HL-60 (cell line): ENCODE measurements at places on chromosomes 7 and 10.

DNA sequence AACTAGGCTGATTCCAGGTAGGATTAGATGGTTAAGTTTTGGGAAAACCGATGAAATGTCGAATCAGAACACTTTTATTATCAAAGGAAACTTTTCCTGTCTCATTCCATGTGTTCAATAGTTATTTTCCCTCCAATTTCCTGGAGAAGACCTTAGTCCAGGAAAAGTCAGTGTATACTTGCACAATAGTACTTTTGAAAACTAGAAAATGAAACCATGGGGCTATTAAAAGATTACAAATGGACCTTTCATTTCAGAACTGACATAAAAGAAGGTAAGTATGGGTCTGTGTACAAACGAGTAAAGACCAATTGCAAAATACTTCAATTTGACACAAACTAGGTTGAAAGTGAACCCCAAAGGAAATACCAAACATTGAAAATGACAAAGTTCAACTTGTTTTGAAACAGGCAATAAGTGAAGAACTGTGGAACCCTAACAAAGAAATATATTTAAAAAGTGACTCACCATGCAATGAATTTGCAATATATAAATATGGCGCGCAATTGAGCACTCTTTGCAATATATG lies 2.1 kb downstream of the AVPI1 start:
- no peak for DNase-seq

DNA sequence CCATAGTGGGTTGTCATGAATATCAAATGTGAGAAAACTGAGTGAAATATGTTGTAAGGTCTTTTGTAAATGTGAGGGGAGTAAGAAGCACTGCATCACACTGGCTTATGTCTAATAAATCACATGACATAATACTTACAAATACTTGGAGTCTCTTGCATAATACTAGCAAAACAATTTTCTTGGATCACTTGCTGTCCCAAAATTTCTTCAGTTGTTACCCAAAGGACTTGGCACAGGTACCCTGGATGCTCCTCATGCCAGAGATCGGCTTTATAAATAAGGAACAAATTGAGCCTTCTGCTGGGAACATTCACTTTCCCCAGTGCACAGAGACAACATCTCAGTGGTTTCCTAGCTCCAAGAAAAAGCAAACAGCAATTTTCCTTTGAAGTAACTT lies 5.0 kb upstream of the LRIT2 start:
- no peak for DNase-seq

- DNase-seq, result no peak
Observed at GRCh38 chr7:49630513-49630912, 142.9 kb upstream of the VWC2 start.

DNA sequence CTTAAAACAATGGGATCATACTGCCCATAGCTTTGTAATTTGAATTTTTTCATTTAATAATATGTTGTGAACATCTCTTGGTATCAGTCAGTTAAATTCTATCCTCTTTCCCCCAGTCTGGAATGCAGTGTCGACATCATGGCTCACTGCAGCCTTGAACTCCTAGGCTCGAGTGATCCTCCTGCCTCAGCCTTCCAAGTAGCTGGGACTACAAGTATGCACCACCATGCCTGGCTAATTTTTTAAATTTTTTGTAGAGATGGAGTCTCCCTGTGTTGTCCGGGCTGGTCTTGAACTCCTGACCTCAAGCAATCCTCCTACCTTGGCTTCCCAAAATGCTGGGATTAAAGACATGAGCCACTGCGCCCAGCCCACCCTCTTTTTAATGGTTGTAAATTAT lies 34.6 kb downstream of the MPLKIP start:
- DNase-seq, result no peak

- peak; percentile 10 for DNase-seq
Observed at GRCh38 chr7:1331561-1332467, 99.1 kb downstream of the UNCX start.

GRCh38 chr7:65554-65953 lies 126.8 kb upstream of the FAM20C start:
- DNase-seq, result no peak

- no peak for DNase-seq
Observed at GRCh38 chr10:102542800-102543418, 39.1 kb downstream of the SUFU start.

GRCh38 chr10:34813626-34814222 lies 1.4 kb downstream of the PARD3 start:
- DNase-seq, result no peak

GRCh38 chr10:126524526-126524925 lies 136.2 kb upstream of the ADAM12 start:
- no peak for DNase-seq

- DNase-seq, result no peak
Observed at GRCh38 chr7:148958061-148958460, 70.2 kb downstream of the PDIA4 start.

GRCh38 chr10:110419265-110419664 lies 78.4 kb upstream of the DUSP5 start:
- DNase-seq, result no peak

- no peak for DNase-seq
Observed at GRCh38 chr10:86712317-86712707, 44.0 kb downstream of the LDB3 start.

GRCh38 chr10:93715345-93715744 lies 13.0 kb upstream of the FRA10AC1 start:
- DNase-seq, result no peak

DNA sequence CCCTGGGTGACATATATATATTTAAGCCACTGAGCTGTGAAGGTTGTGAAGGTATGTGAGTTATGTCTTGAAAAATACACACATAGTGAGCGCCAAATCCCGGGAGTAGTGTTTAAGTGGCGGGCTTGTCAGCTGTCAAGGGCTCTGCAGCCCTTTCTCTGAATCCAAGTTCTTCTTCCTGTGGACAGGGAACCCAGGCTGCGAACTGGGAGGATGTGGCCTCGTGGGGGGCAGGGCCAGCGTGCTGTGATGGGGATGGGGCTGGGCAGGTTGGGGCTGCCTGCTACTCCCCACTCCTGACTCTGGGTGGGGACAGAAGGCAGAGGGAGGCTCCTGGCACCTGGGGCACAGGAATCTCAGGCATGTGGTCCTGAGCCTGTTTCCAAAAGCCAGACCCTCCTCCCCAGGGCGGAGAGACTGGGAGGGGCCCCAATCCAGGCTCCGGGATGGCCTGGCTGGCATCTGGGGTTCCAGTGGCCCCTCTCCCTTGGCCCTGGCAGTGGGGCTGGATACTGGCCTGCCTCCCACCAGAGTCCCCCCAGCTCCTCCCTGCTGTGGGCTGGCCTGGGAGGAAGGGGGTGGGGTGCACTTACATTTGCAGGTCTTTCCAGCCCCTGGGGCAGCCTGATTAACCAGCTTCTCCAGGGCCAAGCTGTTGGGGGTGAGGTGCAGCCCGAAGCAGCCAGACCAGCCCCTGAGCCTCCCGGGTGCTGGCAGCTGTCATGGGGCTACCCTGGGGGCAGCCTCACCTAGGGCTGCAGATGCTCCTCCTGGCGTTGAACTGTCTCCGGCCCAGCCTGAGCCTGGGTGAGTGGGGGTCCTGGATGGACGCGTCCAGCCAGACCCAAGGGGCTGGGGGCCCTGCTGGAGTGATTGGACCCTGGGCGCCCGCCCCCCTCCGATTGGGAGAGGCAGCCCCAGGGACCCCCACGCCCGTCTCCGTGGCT lies at the start of gene UPK3B:
Gene UPK3B, plus strand, starts transcription at position 622 of the 947 bp plus-strand sequence. Its CDS starts 101 bp downstream, at position 723.
- DNase-seq, result no peak

DNA sequence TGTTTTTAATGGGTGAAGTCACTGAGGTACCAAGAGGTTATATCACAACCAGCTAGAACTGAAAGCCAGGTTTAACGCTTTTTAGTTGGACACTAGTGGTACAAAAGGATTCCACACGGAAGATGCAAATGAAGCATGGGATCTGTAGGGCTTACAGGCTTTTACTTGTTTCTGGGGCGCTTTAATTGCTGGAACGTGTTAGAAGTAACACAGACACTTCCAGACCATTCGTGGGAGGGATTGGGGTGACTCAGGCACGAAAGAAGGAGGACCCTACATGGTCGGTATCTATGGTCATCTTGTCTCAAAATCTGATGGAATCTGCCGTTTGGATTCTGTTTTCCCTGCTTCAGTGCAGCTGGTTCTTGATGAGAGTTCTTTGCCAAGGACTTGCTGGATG lies 1.0 kb downstream of the YKT6 start:
- DNase-seq, result no peak

GRCh38 chr10:98268694-98269431 lies 869 bp upstream of the LOXL4 start:
- DNase-seq, result no peak

- no peak for DNase-seq
Observed at GRCh38 chr7:36469236-36469635, 79.6 kb downstream of the ANLN start.
